NCI-H1436 (cell line): ENCODE measurements at places on chromosomes 7 and 10.
A peak's percentile ranks its signal among the peaks of the same experiment; 100 is the strongest.

DNA sequence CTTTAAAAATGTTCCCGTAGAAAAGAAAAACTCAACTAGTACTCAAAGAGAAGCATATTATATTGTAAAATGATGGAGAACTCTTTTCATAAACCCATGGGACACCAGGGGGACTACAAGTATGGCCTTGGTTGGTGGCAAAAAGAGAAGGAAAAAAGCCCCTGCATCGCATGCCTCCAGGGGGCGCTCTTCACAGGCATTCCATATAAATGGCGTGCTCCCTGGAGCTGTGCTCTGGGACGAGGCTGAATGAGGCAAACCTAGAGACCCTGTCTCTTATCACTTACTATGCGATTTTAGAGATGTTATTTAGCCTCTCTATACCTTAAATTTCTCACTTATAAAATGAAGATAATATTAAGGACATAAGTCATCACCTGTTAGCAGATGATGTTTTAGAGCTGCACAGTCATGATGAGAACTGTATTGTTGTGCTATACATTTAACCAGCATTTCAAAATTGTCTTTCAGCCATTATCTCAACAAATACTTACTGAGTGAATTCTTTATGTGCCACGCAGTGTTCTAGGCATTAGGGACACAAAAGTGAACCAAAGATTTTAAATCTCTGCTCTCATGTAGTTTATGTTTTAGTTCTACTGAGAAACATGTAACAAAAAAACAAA is 105.8 kb downstream of the ARHGAP21 start:
- peak; percentile 31 for DNase-seq

DNA sequence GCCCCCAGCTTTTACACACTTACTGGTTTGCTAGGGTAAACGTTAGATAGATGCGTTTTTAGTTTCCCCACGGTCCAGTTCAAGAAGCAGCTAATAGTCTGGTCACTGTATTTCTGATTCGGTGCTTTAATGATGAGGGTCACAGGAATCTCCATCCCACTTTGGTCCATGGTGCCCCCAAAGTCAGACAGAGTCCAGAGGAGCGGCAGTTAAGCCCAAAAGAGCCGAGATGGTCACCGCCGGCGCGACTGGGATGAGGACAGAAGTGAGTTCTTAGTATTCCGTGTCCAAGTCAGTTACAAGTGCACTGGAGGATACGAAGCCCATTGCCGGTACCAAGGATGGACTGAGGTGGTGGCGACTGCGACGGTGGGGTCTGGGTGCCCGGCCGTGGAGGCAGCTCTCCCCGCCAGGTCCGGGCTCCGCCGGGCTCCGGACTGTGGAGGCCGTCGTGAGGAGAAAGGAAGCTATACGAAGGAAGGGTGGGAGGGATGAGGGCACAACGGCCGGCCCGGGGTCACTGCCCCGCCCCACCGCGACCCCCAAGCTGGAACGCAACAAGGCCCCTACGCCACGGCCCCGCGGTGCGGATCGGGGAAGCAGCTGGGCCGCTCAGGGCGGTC is 663 bp downstream of the HERPUD2 start:
- no peak for DNase-seq

- DNase-seq, result no peak
Measured at GRCh38 chr7:42045961-42046360, 191.0 kb downstream of the GLI3 start.

GRCh38 chr10:63506554-63506953 is 14.6 kb upstream of the REEP3 start:
- no peak for DNase-seq

DNA sequence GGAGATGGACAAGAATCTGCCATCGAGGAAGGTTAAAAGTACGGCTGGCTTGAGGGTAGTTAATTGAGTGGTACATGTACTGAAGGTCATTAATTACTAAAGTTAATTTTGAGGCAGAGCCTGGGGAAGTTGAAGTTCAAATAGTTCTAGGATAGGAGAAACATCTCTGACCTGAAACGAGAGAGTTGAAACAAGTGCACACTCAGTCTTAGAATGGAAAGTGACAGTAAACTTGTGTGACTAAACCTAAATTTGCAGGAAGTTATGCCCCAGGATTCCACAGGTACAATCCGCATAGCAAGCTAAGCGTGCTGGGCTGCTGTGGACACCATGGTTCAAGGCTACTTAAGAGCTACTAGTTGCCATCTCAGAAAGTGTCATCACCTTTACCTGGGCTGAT is 209.9 kb downstream of the CHCHD3 start:
- DNase-seq, result no peak

GRCh38 chr10:125928928-125929585 is 32.7 kb downstream of the FANK1 start:
- no peak for DNase-seq

GRCh38 chr10:125008689-125009638 is 67.0 kb downstream of the ZRANB1 start:
- DNase-seq, result no peak

DNA sequence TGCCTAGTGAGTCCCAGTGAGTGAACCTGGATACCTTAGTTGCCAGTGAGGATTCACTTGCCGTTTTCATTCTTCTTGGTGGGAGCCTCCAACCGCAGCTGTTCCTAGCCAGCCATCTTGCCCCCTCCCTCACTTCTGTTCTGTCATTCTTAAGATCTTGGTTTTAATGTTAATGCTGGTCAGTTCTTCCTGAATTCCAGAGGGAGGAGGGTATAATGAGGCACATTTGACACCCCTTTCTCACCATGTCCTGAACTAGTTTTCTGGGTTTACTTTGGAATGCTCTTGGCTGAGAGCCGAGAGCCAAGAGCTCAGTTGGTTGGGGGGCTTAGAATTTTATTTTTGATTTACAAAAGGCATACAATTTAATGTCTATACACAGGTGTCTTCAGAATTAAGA is 78.5 kb upstream of the ADCY1 start:
- no peak for DNase-seq

DNA sequence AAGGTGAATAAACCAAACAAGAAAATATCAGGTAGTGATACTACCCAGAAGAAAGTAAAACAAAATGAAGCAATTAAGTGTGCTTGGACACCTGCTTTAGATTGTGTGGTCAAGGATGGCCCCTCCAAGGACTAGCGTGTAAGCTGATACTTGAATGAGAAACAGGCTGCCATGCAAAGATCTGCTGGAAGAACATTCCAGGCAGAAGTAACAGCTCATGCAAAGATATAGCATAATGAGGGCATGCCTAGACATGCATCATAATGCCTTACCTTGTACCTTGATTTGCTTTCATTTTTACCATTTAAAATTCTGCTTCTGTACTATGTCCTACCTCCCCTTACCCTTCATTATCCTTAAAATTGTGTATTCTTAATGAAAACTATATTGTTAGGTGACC is 74.8 kb upstream of the HDAC9 start:
- DNase-seq, result peak; percentile 11

GRCh38 chr10:127374901-127375300 is 174.2 kb upstream of the NPS start:
- no peak for DNase-seq
